Psoas muscle (tissue), 8 donors: ENCODE measurements at places on chromosomes 16 and 17. TPM values are rescaled to one million over a fixed set of nuclear protein-coding genes. Genes with fewer than 3 reads are reported as not detected.

Gene PITPNM3
- 0.62 TPM for total RNA-seq

Gene AURKB
- total RNA-seq = 1.1 TPM

Gene ZNRF1
- total RNA-seq = 37.8 TPM

Gene CCL17
- total RNA-seq = not detected

Gene ELMO3
- total RNA-seq = 0.26 TPM

GRCh38 chr17:57276621-57277020 is 20.3 kb downstream of the MSI2 start:
- H3K27ac ChIP-seq = peak overlapping the region; percentile 14
- no peak overlapping the region for H3K4me3 ChIP-seq
- no peak for DNase-seq
- H3K4me1 ChIP-seq = peaks cover 38% of the 10 kb centered on the region
- no peaks in the 10 kb centered on the region for H3K27me3 ChIP-seq

GRCh38 chr16:84332975-84333684 is 35.2 kb upstream of the ATP2C2 start:
- no peaks in the 10 kb centered on the region for H3K27me3 ChIP-seq
- no peaks in the 10 kb centered on the region for H3K4me1 ChIP-seq
- H3K27ac ChIP-seq = no peak overlapping the region
- peak; percentile 17 for DNase-seq
- no peak overlapping the region for H3K4me3 ChIP-seq
- no peaks in the 10 kb centered on the region for H3K36me3 ChIP-seq

- H3K27ac ChIP-seq = peak overlapping the region; percentile 97
- peak overlapping the region; percentile 89 for H3K4me3 ChIP-seq
- peaks cover 68% of the 10 kb centered on the region for H3K36me3 ChIP-seq
- no peaks in the 10 kb centered on the region for H3K27me3 ChIP-seq
Measured at GRCh38 chr16:30354423-30355143, 525 bp downstream of the CD2BP2 start.

DNA sequence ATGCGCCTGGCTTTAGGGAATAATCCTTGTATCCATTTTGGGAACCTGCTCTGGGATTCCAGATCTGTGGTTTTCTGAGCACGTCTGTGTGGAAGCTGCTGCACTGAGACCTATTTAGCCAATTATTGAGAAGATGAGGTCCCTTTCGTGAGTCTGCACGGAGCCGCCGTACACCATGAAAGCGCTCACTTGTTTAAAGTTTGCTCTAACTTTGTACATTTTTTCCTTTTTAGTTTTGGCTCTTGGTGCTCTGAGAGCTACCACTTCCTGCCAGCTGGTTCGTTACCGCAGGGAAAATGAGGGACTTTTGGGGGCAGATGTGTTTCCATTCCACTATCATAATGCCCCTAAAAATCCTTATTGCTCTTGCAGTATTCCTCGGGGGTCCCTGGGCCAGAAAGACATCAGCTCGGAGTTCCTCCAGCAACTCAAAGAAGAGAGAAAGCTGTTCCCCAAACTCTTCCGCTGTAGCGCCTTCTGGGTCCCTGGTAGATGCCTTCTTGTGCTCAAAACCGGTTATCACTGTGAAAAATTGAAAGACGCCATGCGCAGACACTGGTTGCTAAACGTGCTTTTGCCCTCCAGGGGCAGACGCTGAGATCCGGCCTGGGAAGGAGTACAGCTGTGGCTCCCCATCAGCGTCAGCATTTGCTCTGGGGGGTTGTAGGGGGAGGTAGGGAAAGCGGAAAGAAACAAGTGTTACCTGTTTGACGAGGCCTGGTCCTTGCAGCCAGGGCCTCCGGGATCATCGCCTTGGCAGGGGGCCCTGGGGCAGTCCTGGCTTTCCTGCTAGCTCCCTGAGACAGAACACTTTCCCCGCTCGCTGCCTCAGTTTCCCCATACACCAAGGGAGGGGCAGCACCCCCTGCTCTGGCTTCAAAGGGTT is 238.1 kb downstream of the MRTFB start:
- no peak for DNase-seq
- no peaks in the 10 kb centered on the region for H3K27me3 ChIP-seq
- H3K36me3 ChIP-seq = peaks cover 2% of the 10 kb centered on the region
- peak overlapping the region; percentile 97 for H3K4me3 ChIP-seq
- H3K4me1 ChIP-seq = peaks cover 61% of the 10 kb centered on the region
- H3K27ac ChIP-seq = peak overlapping the region; percentile 97

DNA sequence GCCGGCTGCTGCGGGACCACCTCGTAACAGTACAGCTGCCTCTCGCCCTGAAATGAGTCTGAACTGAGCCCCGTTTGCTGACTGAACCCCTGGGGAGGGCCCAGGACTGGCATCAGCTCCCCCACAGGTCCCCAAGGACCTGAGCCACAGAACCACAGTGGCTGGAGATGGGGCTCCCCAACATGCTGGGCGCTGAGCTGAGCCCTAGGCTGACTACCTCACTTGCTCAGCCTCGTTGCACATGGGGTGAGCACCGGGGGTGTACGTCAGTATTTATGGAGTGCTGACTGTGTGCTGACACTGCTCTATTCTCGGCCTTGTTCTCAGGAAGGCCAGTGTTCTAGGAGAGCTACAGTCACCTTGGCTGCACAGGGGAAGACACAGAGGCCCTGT is 6.6 kb upstream of the VASN start:
- H3K27ac ChIP-seq = no peak overlapping the region
- H3K4me1 ChIP-seq = no peaks in the 10 kb centered on the region
- H3K4me3 ChIP-seq = no peak overlapping the region
- peaks cover 32% of the 10 kb centered on the region for H3K36me3 ChIP-seq
- H3K27me3 ChIP-seq = no peaks in the 10 kb centered on the region
- no peak for DNase-seq

DNA sequence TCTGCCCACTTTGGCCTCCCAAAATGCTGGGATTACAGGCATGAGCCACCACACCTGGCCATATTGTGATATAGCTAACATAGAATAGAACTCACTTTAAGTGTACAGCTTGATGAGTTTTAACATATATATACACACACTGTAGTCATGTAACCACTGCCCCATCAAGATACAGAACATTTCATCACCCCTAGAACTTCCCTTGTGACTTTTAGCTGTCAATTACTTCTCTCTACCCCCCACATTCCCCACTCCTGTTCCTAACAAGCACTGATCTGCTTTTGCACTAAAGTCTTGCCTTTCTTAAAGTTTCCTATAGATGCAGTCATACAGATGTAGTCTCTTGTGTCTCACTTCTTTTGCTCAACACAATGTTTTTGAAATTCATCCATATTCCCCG is 93.1 kb downstream of the PITPNC1 start:
- no peak overlapping the region for H3K27ac ChIP-seq
- no peak for DNase-seq
- H3K4me3 ChIP-seq = no peak overlapping the region
- no peaks in the 10 kb centered on the region for H3K27me3 ChIP-seq

- no peaks in the 10 kb centered on the region for H3K27me3 ChIP-seq
- H3K27ac ChIP-seq = no peak overlapping the region
- H3K4me3 ChIP-seq = no peak overlapping the region
- H3K4me1 ChIP-seq = no peaks in the 10 kb centered on the region
Measured at GRCh38 chr16:55622930-55623561, 32.7 kb upstream of the SLC6A2 start.

DNA sequence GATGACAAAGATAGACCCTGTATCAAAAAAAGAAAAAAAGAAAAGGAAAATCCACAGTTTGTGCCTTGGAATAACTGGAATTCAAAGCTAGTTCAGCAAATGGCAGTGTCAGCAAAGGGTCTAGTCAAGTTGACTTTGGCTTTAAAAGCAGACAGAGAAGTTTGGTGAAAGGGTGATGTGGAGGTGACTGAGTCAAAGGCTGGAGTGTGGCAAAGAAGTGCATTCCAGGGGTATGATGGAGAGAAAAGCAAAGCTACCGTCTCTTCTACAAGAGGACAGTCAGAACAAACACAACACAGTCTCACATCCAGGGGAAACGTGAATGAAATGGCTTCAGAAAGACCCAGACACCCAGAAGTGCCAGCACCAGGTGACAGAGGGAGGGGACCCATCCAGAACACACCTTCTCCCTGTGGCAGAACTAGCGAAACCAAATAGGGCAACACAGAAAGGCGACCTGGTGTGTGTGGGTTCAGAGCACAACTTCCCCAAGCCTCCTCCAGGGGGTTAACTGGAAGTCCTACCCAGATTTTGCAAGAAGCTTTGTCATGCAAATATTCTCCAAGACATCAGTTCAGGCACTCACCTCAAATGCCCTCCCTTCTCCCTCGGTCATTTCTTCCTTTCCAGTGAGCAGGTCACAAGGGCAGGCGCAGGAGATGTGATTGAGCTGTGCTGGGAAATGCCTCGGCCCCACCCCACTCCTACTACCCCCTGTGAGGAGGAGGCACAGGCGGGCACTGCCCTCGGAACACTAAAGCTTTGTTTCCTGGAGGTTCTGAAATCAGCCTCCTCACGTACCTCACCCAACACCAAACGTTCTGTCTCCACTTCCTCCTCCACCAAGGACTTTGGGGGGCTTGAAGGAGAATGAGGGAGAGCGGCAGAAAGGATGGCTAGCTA is 481.9 kb downstream of the SOX9 start:
- DNase-seq = no peak
- no peaks in the 10 kb centered on the region for H3K4me1 ChIP-seq
- H3K27me3 ChIP-seq = no peaks in the 10 kb centered on the region
- H3K4me3 ChIP-seq = no peak overlapping the region
- H3K27ac ChIP-seq = no peak overlapping the region

GRCh38 chr16:66661210-66661560 is 35.4 kb downstream of the CMTM4 start:
- peak overlapping the region; percentile 80 for H3K27ac ChIP-seq
- H3K36me3 ChIP-seq = no peaks in the 10 kb centered on the region
- no peaks in the 10 kb centered on the region for H3K27me3 ChIP-seq
- H3K4me3 ChIP-seq = peak overlapping the region; percentile 28

DNA sequence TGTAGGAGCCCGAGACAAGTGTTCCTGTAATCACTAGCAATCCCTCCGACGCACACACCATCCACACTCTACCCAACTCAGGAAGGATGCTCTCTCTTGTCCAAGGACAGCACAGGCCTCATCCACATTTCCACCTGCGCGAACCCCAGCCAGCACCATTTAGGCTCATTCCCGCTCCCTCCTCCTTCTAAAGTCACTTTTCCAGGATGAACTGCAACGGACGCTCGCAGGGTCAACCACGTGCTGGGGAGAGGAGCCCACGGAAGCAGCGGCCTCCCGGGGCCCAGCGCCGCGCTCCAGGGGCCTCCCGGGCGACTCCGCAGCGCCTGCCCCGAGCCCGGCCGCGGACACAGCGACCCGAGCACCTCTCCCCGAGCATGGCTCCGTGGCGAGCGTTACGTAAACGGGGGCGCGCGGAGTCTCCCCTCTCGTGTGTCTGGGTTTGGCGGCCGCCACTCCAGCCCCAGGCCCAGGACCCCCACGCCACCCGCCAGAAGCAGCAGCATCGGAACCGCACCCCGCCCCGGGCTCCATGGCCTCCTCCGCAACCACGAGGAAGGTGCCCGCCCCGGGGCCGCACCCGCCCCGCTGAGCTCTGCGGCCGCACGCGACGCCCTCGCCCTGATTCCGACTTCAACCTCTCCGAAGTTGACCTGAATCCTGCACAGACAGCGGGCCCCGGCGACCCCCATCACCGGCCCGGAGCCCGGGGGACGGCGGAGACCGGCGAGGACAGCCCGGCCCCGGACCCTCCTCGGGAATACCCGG is 668 bp downstream of the USP36 start:
- H3K36me3 ChIP-seq = peaks cover 17% of the 10 kb centered on the region
- H3K27me3 ChIP-seq = no peaks in the 10 kb centered on the region
- peaks cover 15% of the 10 kb centered on the region for H3K4me1 ChIP-seq
- peak overlapping the region; percentile 100 for H3K27ac ChIP-seq
- peak; percentile 73 for DNase-seq

DNA sequence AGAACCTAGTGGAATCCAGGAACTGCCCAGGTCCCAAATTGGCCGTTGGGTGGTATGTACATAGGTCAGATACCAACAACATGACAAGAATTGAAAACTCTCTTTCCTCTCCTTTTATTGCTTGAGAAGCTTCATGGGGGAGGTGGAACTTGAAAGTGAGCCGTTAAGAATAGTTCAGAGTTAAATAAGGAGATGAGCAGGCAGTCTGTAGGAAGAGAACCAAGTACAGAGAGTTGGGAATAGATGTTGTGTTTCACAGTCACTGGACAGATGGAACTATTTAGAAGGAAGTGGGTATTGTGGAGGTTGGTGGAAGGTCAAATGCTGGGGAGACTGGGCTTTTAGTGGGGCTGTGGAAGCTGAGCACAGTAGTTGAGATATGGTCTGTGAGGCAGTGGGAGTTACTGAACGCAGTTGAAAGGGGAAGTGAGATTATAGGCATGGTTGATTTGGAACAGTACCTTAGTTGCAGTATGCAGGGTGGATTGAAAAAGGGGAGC is 26.4 kb downstream of the ARHGAP44 start:
- H3K4me1 ChIP-seq = no peaks in the 10 kb centered on the region
- no peak for DNase-seq
- H3K36me3 ChIP-seq = no peaks in the 10 kb centered on the region
- H3K27me3 ChIP-seq = no peaks in the 10 kb centered on the region
- no peak overlapping the region for H3K4me3 ChIP-seq
